ENCODE measurements at places on chromosomes 6 and 20. TPM values are rescaled to one million over a fixed set of nuclear protein-coding genes. Genes with fewer than 3 reads are reported as not detected.

DNA sequence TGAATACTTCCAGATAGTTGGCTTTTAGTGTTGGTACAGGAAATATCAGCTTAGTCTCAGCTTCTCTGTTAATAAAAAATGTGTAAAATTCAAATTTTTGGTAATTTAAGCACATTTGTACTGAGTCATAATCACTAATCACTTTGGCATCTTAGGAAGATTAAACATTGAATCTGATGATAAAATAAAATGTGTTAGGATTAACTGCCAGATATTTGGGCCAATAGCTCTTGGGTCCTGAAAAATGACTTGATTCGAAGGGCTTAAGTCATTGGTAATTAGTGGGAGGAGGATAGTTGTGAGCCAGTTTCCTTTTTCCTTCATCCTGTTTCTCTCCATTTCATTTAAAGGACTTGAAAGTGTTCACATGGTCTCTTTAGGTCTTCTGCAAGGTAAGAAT lies 426.1 kb downstream of the RFPL4B start:
- H3K4me3 ChIP-seq, result no peak overlapping the region
- no peaks in the 10 kb centered on the region for H3K27me3 ChIP-seq
- H3K4me1 ChIP-seq, result no peaks in the 10 kb centered on the region
- no peak overlapping the region for H3K27ac ChIP-seq
- no peak for DNase-seq

GRCh38 chr6:56299916-56300315 lies 52.5 kb upstream of the COL21A1 start:
- no peak overlapping the region for H3K27ac ChIP-seq
- no peak overlapping the region for H3K4me3 ChIP-seq

The ZSWIM1 gene
- 10.2 TPM for total RNA-seq

GRCh38 chr6:41269166-41269565 lies 17.3 kb downstream of the TREM1 start:
- peak overlapping the region; percentile 5 for H3K27ac ChIP-seq
- no peak for DNase-seq
- H3K4me1 ChIP-seq, result peaks cover 37% of the 10 kb centered on the region
- H3K36me3 ChIP-seq, result no peaks in the 10 kb centered on the region
- no peak overlapping the region for H3K4me3 ChIP-seq

DNA sequence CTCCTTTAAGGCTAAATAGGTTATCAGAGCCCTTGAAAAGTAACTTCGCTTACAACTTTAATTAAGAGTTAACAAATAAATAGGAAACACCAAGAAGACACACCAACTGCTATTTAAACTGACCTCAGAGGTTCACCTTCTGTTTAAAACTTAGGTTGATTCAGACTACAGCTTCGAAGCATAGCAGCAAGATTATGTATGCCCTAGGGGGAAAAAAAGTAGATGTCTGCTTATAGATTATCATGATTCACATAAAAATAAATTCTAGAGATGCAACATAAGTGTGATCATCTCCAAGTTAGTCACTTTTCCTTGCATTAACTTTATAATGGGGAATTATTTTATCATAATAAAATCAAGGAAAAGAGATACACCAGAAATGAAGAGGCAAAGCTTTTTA lies 8.9 kb downstream of the PNISR start:
- no peaks in the 10 kb centered on the region for H3K27me3 ChIP-seq
- no peak overlapping the region for H3K4me3 ChIP-seq
- H3K36me3 ChIP-seq, result no peaks in the 10 kb centered on the region
- peaks cover 6% of the 10 kb centered on the region for H3K4me1 ChIP-seq
- no peak for DNase-seq

Data from left lung (tissue), 14 donors.